ENCODE measurements at places on chromosomes 5 and 9.

- no peak for DNase-seq
Observed at GRCh38 chr5:58778888-58779287, 196.0 kb downstream of the RAB3C start.

DNA sequence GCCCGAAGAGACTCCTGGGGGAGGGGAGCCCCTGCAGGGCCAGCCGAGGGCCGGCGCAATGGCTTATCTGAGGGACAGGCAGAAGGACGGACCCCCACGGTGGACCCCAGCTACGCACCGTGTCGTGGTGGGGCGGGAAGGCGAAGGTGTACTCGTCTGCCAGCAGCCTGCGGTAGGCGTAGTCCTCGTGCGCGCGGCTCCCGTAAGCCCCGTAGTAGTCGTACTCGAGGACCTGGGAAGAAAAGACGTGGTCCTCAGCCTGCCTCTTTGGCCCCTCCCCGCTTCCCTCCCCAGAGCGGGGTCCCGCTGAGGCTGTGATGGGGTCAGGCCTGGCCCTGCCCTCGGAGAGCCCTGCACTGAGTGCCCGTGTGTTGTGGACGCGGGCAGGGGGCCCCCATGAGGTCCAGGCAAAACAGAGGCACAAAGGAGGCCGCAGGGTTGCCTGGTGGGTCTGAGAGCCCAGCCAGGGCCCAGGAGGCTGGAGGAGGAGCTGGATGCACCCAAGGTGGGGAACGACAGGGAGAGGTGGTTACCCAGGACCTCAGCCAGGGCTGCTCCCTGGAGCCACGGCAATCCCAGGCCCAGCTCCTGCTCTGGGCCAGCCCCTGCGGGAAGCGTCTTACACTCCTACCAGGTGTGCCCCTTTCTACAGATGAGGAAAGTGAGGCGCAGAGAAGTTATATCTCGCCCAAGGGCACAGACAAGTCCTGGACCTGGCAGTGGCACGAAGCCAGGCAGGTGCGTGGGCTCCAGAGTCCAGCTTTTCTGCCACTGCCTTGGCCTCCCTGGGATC, 35.2 kb downstream of the SARDH start:
- no peak for DNase-seq

GRCh38 chr5:110105692-110106091, 416.0 kb downstream of the MAN2A1 start:
- no peak for DNase-seq

GRCh38 chr9:104209387-104209786, 115.3 kb downstream of the SMC2 start:
- no peak for DNase-seq
